ENCODE measurements at places on chromosomes 1 and 21.

DNA sequence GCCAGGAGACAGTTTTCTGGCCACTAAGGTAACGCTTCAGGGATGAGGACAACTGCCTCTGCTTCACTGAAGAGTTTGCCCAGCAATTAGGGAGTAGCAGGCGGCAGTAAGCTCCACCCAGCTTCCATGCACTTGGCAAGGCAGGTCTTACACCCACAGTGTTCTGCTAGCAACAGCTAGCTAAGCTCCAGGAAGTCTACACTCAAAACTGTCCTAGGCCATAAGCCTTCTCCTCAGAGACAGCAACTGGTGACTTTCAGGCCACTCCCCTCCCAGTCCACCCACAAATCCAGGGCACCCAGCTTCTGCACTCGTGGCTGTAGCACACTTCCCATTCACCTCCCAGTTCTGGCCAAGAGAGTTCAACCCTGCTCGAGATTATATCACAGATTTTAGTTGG lies 47.3 kb downstream of the KMO start:
- no peak for DNase-seq

GRCh38 chr21:17467392-17467791 lies 45.5 kb upstream of the CXADR start:
- DNase-seq, result no peak

GRCh38 chr1:214213136-214213535 lies 67.8 kb upstream of the SMYD2 start:
- no peak for DNase-seq

- DNase-seq, result no peak
These were observed 34.2 kb upstream of the GNPAT start for GRCh38 chr1:231206856-231207255.

DNA sequence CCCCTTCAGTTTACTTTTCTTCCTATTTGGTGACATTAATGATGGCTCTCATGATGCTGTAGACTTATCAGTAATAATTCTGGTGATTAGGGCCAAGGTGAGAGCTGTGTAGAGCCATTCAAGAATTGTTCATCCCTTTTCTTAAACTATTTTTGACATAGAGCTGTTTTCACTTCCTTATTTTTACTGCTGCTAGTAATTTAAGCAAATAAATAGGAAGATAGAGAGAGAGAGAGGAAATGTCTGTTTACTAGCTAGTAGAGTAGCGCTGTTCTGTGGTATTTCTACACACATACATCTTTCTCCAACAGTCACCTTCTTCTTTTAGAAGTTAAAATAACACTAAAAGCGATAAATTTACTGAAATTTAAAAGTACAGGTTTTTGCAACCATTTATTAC lies 678.0 kb upstream of the ZP4 start:
- DNase-seq, result no peak

GRCh38 chr1:92975551-92976232 lies 14.4 kb upstream of the DIPK1A start:
- peak; percentile 68 for DNase-seq

DNA sequence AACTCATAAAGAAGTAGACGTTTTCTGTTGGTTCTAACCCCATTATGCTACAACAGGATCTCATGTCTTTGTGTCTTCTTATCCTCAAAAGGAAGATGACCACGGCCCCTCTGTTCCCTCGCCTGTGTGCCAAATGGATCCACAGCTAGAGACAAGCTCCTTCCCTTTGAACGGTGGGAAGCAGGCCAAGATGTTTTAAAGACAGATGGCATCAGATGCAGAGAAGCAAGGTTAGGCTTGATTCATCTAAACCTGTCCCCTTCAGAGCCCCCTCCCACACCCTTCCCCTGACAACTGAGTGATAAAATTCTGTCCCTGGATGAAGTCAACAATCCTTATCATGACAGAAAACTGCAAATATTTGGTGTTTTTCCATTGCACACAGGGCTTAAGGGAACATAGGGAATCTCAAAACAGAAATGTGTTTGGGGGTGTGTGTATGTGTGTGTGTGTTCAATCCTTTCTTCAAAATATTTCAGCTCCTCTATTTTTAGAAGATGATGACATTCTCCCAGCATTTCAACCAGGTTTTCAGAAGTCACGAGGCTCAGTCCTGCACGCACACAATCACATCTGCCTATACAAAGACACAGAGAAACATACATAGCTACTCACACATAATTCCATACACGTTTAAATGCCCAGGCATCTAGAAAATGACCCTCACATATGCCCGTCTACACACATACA lies 27.8 kb upstream of the FMOD start:
- DNase-seq, result no peak

DNA sequence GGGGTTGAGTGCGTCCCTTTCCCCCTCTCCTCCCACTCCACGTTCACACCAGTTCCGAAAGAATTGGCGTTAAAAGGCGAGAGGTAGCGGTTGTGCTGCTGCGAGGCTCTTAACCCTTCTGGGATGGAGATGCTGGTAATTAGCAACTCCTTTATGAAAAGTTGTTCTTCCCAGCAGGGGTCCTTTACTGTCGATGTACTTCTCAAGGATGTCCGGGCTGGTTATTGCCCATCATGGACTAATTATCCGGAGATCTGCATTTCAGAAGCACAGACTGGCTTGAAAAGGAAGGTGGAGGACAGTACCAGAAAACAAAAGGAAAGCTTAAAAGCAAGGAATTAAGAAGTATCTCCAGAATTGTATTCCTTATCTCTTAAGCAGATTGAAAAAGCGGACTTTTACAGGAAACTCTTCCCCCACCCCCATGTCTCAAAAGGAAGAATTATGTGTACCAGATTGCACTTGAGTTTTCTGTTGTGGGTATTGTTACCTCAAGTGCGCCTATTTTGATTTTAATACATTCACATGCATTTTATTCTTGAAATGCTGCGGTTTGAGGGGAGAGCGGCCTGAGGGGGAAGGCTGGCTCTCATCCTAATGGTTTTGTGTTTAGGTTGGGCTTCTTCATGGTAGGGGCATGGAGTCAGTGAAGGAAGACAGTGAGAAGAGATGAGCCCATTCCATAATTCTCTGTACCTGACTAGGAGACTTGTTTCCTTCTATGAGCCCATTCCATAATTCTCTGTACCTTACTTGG lies 1.5 kb downstream of the AK4 start:
- DNase-seq, result no peak

- no peak for DNase-seq
These were observed 174.2 kb downstream of the CAMTA1 start for GRCh38 chr1:6959491-6959890.

DNA sequence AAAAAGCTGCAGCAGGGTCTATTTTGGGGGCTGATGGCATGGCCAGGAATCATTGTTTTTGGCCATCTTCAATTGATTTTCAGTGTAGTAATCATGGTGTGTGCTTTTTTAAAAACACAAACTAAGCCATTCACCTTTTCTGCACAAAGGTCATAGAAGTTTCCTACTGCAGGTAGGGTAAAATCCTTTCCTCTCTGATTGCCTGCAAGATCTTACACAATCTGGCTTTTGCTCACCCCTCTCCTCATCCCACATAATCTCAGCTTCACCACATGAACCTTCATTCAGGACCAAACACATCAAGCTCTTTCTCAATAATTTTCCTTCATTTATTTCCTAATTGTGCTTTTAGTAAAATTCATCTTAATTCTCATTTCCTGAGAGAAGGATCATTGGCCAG lies 38.3 kb upstream of the GBP5 start:
- no peak for DNase-seq

All from activated CD4-positive, alpha-beta T cell treated with anti-CD3 and anti-CD28 coated beads, Interleukin-2, Interleukin-4, amounts not matched to agents 100 ng/mL and 50 ng/mL, durations not matched to agents 16 hours and 8 hours (primary cell).